ENCODE measurements at places on chromosomes 4 and X.

DNA sequence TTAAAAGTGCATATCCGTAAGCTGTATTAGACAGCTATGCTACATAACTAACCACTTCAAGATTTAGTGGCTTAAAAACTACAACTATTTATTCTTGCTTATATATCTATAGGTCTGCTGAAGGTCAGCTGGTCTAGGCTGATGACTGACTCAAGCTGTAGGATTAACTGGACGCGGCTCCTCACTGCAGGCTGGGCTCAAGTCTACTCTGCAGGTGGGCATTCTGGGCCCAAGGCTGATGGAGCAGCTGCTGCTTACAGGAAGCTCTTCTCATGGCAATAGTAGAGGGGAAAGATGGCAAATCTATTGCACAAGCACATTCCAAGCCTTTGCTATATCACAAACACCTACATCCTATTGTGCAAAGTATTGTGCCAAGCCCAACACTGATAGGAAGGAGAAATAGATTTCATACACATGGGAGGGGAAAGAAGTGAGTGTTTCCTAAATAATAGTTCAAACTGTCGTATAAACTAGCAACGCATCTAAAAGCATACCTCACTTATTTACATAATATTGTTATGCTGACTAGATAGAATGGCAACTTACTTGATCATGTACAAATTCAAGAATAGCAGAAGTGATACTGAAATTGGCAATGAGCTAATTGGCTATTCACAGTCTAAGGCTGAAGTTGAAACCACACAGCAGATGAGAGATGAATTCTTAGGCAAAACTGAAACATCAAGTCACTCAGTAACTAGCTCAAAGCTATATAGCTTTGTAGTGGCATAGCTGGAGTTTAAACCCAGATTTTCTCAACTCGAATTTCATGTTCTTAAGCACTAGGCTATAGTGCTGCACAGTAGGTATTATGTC, 263.8 kb downstream of the NKX6-1 start:
- DNase-seq, result no peak

DNA sequence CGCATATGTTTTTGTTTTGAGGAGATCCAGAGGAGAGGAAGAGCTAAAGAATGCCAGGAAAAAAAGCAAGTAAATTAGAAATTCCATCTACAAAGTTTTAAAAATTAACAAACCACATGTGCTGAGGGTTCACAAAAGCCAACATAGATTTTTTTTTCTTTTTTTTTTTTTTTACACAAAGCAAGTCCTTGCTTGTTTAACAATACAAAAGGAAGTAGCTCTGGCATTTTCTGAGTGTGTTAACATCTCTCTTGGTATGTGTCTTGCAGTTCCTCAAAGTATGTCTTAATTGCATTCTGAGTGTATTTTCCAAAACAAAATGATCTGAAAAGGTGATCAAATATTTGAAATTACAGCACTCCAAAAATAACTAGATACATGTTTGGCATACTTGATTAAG, 1682.7 kb upstream of the AGA start:
- DNase-seq, result no peak

DNA sequence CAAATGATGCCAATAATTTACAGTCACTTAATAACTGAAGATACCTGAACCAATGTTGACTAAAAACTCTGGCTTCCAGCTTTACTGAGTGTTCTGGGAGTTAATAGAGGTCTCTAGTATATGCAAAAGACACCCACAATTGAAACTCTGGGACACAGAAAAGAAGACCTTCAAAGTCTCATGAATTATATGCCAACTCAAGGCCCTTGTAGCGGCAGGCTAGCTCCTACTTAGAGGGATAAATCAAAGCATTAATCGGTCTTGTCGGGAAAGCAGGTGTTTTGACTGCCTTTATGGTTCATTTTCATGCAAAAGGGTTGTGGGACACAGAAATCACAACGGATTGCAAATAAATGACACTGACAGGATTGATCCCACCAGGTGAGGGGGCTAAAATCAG, 55.9 kb downstream of the PCDH18 start:
- DNase-seq, result no peak

DNA sequence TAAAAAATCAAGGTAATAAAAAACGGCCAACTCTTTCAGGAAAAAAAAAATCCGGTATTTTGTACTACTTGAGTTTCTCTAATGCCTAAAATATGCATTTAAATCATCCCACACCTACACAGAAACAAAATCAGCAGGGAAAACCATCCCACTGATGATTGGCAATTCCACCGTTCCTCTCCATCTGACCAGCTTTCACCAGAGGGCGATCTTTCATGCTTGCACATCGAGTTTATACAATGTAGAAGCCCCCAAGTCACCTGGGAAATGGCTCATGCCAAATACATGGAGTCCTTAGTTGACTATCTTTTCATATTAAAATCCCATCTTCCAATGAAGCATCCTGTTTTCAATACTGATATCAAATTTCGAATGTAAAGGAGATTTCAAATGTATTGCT, 69.2 kb downstream of the PTCHD1 start:
- peak; percentile 17 for DNase-seq

- no peak for DNase-seq
These were observed 542.3 kb downstream of the BCOR start for GRCh38 chrX:39555431-39555830.

DNA sequence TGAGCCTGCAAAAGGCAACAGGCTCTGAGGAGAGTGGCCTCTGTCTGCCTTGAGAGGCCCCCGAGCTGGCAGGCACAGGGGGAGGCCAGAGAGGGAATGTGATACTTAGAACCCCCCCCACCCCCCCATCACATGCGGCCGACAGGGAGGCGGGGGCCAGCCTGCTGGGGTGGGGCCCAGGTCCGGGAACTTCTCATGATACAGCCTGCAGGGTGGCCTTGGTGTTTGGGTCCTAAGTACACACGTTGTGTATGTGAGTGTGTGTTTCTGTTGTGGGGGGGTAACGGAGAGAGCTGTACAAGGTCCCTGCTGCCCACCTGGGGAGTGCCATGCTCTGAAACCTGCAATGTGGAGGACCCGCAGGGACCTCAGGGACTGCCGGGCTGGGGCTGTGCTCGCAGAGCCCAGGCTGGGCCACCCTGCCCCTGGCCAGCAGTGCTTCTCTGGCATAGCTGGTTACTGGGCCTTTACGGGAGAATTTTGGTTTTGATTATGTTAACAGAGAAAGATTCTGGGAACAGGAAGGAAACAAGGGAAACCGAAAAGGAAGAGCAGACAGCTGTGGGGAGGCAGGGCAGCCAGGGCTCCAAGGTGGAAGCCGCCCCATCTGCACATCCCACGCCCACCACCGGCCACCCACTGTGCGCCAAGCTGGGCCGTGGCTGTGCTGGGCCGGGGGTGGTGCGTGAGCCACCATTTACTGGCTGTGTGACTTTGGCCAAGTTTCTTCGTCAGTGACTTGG, 19.9 kb downstream of the SH3BP2 start:
- peak; percentile 12 for DNase-seq

GRCh38 chr4:144169211-144169610, 28.7 kb upstream of the GYPA start:
- no peak for DNase-seq

GRCh38 chr4:124722071-124722470, 9.5 kb upstream of the ANKRD50 start:
- peak; percentile 8 for DNase-seq

DNA sequence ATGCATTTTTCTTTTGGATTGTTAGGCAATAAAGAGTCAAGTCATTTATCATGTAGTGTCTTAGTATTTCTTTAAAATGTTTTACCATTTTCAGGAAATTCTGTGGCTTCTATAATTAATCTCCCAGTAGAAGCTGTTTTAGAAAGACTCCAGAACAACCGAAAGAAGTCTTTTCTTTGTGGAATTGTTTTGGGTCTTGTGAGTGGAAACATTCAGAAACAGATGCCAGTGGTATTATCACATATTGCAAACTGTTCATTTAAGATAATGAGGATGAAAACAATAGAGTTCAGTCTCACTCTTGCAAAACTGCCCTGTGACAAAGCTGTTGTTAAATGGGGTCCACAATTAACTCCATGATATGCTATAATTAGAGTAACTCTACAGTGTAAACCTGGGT, 211.2 kb upstream of the KIT start:
- DNase-seq, result no peak

GRCh38 chrX:40310447-40310846, 212.7 kb upstream of the BCOR start:
- no peak for DNase-seq

GRCh38 chrX:107135965-107136307, 17.3 kb upstream of the RBM41 start:
- no peak for DNase-seq

DNA sequence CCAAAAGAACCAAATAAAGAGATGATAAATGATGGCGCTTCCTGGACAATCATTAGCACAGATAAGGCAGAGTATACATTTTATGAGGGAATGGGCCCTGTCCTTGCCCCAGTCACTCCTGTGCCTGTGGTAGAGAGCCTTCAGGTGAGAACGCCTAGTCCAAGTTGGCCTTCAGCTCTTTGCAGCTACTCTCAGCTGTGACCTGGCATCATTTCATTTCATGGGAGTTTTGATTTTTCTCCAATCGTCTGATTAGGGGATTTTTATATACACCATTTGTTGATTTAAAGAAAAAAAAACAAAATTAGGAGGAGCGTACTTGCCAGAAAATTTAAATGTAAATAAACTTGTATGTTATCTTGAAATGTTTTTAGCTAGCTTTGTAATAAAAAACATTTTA, 60.4 kb downstream of the CCKAR start:
- no peak for DNase-seq

DNA sequence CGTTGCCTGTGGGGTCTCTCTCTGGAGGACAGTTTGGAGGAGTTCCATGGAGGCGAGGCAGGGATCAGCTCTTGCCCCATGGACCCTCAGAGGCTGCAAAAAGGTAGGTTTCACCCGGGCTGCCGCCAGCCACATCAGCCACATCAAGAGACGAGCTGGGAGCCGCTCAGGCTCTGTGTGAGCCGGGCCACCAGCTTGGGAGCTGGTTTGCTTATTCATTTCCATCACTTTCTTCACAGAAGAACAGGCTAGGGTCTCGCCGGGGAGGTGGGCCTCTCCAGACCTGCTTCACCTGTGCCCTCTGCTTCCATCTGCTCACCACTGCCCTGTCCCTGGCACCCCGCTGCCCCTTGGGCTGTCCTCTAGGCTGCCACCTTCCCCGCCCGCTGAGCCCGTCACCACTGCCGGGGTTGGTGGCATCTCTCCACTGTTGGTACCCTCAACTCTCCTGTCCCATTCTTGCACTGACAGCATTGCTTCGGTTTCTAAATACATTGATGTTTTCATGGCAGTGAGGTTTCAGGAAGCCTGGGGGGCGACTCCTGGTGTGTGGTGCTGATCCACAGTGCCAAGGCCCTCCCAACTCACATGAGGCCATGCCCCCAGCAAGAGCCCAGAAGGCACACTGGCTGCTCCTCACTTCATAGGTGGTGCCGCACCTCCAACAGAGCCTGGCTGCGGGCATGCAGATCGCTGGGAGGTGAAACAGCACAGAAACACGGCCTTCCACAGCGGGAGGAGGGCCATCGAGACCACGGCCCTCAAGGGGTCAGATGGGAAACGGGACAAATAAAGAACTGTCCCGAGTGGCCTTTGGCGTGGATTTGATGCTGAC, 4.5 kb upstream of the TREX2 start:
- no peak for DNase-seq

- no peak for DNase-seq
These were observed 87.9 kb upstream of the PAK3 start for GRCh38 chrX:111008126-111008525.

- no peak for DNase-seq
These were observed 42.4 kb downstream of the HTR2C start for GRCh38 chrX:114626323-114626722.

GRCh38 chr4:93317561-93317960, 511.0 kb upstream of the ATOH1 start:
- DNase-seq, result no peak

DNA sequence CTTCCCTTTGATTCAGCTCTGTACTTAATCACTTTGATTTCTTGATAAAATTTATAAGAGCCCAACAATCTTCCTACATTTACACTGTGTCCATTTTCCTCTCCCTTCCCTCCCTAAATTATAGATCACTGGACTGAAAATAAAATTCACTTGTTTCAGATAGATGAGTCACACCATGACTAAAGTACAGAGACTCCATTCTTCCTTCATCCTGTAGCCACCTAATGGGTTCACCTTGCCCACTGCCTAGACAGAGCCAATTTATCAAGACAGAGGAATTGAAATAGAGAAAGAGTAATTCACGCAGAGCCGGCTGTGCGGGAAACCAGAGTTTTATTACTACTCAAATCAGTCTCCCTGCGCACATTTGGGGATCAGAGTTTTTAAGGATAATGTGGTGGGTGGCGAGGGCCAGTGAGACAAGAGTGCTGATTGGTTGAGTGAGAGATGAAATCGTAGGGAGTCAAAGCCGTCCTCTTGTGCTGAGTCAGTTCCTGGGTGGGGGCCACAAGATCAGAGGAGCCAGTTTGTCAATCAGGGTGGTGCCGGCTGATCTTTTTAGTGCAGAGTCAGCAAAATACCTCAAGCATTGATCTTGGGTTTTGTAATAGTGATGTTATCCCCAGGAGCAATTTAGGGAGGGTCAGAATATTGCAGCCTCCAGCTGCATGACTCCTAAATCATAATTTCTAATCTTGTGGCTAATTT, 71.3 kb upstream of the MED14 start:
- peak; percentile 49 for DNase-seq

DNA sequence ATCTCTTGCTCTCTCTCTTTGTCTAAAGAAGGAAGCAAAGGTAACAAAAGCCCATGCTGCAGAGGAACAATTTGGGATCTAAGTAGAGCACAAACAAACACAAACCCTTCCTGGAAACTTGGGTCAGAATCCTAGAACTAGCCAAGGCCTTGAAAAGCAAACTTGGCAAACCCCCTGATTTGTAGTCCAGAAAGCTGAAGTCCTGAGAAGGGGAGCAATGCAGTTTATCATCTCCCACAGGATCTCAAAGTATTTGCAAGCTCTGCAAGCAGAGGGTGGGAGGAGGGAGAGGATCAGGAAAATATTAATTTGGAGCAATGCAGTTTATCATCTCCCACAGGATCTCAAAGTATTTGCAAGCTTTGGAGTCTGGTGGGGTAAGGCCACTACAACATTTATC, 379.5 kb upstream of the FGF13 start:
- no peak for DNase-seq

- DNase-seq, result no peak
These were observed 59.2 kb downstream of the NBDY start for GRCh38 chrX:56788229-56788628.

DNA sequence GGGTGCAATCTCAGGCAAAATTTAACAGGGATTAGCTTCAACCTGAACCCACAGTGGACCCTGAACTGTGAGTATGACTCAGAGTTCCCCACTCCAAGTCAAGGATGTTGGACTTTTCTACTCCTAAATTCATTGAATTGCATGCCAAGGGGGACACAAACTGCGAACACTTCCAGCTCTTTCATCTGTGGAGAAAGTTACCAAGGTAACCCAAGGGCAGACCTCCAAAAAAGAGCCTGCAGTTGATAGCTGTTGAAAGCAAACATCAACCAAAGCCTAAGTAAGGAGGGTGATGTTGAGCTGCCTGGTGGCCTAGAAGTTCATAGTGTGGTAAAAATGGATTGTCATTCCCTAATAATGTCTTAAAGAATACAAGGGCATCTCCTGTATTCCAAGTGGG, 1242.9 kb downstream of the C4orf33 start:
- no peak for DNase-seq

- DNase-seq, result peak; percentile 11
These were observed 103.1 kb upstream of the VCX2 start for GRCh38 chrX:8274170-8274569.

DNA sequence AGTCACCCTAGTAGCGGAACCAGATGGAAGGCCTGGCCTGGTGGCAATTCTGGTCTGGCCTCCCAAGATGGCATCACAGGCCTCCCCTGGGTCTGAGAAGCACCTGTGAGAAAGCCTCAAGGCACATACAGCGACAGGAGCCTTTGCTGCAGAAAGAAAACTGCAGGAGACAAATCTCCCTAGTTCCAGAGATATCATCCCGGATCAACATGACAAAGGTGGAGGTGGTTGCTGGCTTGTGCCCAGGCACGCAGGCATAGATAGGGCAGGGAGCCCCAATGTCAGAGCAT, 93.6 kb downstream of the BCOR start:
- no peak for DNase-seq

All from ELR (cell line).